Substantia nigra (tissue), 51 donors: ENCODE measurements at places on chromosomes 11 and 22.

- no peak for DNase-seq
Measured at GRCh38 chr11:62182147-62182891, 7.7 kb upstream of the SCGB1D1 start.

DNA sequence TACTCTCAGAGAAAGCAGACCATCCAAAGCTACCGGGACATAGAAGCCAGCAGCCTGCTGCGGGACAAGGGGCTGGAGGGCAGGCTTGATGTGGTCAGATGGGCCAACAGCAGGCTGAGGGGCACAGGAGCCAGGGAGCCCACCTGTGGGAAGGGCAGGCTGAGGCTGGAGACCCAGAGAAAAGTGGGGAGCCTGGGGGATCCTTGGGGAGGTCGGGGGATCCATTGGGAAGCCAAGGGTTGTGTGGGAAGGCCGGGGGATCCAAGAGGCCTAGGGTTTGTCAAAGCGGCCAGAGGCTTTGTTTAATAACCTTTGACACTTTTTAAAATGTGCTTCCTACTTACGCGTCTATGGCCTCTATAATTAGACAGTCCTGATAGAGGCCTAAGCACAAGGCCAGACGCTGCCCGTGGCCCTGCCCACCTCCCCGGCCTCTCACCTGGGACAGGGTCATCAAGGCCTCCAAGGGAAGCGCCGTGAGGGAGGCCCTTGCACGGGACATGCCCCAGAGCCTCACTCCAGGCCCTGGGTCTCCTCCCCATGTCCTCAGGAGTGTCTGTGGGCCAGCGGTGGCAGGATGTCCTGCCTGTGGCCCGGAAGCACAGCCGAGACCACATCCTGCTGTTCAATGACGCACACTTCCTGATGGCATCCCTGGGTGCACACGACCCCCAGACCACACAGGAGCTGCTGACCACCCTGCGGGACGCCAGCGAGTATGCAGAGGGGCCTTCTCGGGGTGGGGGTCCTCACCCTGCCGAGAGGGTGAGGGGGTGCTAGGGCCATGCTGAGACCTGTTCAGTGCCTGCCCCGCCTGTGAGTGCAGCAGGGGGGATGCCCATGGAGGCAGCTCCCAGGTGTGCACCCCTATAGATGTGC, 8.6 kb upstream of the GTSE1 start:
- DNase-seq: no peak

DNA sequence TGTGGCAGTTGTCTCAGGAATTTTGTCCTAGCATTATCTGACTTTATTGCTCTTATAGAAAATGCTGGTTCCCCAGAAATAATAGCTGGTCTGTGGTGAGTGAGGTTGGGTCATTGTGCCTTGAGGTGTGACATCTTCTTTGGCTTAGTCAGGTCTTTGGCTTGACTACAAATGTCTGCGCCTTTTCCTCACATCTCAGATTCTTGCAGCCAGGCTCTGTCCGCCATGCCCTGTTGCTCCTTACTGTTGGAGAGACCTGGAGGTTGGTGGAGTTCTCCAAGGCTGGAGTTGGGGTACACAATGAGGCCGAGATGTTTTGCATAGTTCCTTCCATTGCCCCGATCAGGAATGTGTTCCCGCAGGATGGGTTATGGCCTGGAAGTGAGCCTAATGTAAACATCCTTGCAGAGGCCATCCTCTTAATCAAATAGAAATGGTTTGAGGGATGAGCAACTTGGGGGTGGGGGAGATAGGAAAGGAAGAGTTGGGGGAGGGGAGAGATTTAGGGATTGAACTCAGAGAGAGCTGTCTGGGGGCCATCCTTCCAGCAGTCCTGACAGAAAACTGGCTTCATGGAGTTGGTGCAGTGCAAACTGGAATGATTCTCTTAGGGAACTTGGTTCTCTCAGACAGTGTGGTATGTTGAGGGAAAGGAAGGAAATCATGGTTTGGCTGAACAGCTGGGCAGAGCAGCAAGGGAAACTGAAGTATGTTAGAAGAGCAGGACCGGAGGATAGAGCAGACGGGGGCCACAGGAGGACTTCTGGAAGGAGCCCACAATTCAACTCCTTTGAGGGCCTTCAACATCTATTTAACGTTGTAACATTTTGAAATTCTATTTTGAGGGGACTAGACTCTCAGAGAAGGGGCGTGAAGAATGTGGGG, 49.9 kb downstream of the ZBTB16 start:
- DNase-seq: no peak

DNA sequence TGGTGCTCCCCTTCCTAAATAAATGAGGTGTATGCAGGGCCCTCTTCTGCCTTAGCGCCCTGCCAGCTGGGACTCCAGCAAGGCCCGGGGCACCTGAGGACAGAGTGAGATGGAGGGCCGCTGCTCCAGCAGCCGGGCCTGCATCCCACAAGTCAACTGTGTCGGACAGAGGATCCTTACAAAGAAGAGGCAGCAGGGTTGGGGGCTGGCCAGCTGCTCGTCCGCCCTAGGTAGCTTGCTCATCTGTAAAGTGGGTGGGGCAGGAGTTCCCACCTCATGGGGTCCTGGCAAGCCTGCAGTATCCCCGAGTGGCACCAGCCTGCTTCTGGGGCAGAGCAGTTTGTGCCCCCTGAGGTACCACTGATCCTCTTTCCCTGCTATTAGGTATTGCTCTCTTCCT, 7.6 kb downstream of the TMEM121B start:
- DNase-seq: no peak

DNA sequence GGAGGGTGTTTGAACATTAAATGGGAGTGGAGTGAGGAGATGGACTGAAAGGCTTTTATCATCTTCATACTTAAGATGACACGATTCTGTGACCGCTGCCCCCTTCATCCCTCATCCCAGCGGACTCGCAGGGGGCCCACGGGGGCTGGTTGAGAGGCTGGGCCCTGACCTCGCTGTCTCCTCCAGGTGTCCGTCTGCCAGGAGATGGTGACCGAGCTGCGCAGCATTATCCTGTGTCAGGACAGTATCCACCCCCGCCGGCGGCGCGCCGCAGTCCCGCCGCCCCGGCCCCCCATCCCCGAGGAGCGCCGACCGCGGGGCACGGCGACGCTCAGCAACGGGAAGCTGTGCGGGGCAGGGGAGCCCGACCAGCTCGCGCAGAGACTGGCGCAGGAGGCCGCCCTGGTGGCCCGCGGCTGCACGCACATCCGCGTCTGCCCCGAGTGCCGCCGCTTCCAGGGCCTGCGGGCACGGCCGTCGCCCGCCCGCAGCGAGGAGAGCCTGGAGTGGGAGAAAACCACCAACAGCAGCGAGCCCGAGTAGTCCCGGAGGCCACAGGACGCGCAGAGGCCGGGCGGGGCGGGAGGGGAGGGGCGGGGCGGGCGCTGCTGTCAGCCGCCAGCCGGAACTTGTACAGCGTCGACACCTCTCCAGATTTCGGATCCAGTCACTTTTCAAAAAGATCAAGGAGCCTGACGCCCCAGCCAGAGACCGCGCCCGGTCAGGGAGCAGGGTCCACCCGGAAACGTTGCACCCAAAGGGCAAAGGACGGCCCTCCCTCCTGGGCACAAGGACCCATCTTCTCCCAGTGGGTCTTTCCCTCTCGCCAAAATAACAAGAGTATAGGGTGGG, 38.0 kb upstream of the TBCEL start:
- no peak for DNase-seq

GRCh38 chr22:27146866-27147633, 489.7 kb downstream of the MIAT start:
- DNase-seq: no peak

- no peak for DNase-seq
Measured at GRCh38 chr11:17771415-17771814, 36.8 kb downstream of the KCNC1 start.

GRCh38 chr11:113833151-113833550, 42.2 kb downstream of the USP28 start:
- no peak for DNase-seq

- DNase-seq: no peak
Measured at GRCh38 chr11:67535561-67535960, 12.3 kb upstream of the CABP2 start.

DNA sequence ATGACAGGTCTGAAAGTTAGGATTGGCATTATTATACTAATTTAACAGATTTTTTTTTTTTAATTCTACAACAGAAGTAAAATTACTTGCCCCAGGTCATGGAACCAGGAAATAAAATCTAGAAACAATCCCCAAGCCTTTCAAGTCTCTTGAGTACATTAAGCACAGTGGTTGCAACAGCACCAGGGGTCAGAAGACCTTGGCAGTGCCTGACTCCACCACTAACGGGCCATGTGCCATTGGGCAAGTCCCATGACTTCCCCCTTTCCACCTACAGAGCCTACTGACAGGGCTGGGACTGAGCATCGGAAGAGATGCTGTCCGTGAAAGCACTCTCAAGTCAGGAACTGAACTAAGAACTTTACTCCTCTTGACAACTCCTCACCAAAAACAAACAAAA, 98.6 kb upstream of the AKIP1 start:
- no peak for DNase-seq
